ENCODE measurements at places on chromosomes 2 and 18.

GRCh38 chr2:152367547-152368390 lies 32.8 kb downstream of the FMNL2 start:
- no peak for DNase-seq

- no peak for DNase-seq
Measured at GRCh38 chr2:175525975-175526374, 344.5 kb upstream of the ATP5MC3 start.

GRCh38 chr2:23625726-23626125 lies 240.7 kb downstream of the KLHL29 start:
- DNase-seq = no peak

DNA sequence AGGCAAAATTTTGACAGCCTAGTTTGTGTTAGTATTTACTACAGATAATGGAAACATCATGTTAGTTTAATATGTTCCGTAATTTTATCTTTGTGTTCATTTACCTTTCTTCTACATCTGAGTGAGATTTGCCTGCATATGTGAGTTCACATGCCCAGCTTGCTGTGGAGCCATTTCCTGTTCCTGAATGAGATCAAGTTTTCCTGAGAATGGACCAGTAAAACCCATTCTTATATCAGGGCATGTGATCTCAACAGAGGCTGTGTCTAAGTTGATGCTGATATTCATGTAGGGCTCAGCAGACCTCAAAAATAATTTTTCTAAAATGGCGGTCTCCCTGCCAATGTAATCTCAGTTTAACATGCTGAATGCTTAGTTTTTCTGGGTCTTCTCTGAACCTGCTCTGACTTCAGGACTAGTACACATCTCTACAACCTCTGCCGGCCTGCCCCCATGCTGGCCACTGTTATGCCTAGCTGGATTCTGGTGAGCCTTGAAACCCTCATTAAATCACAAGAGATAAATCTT lies 1.0 kb downstream of the IL1A start:
- DNase-seq = no peak

- no peak for DNase-seq
Measured at GRCh38 chr2:105330681-105331375, 1.3 kb upstream of the TGFBRAP1 start.

GRCh38 chr2:28320371-28320770 lies 72.3 kb upstream of the FOSL2 start:
- DNase-seq = no peak

DNA sequence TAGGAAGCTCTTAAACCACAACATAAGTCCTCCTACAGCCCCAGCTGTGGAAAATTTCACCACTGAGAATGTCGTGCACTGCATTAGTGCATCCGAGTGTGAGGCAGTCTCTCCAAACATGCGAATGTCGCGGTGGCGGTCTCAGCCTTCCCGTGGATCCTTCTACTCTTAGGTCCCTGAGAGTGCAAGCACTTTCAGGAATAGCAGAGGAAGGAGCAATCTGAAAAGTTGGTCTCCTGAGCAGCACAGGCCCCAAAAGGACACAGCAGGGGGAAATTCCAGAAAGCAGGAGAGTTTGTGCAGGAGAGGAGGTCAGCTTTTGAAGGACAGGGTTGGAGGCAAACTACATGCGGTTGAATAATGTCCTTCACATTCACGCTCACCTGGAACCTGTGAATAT lies 440.5 kb upstream of the SMIM21 start:
- DNase-seq = no peak

GRCh38 chr2:16275661-16276060 lies 335.3 kb downstream of the MYCN start:
- no peak for DNase-seq

GRCh38 chr2:134772493-134773169 lies 53.8 kb upstream of the TMEM163 start:
- no peak for DNase-seq

DNA sequence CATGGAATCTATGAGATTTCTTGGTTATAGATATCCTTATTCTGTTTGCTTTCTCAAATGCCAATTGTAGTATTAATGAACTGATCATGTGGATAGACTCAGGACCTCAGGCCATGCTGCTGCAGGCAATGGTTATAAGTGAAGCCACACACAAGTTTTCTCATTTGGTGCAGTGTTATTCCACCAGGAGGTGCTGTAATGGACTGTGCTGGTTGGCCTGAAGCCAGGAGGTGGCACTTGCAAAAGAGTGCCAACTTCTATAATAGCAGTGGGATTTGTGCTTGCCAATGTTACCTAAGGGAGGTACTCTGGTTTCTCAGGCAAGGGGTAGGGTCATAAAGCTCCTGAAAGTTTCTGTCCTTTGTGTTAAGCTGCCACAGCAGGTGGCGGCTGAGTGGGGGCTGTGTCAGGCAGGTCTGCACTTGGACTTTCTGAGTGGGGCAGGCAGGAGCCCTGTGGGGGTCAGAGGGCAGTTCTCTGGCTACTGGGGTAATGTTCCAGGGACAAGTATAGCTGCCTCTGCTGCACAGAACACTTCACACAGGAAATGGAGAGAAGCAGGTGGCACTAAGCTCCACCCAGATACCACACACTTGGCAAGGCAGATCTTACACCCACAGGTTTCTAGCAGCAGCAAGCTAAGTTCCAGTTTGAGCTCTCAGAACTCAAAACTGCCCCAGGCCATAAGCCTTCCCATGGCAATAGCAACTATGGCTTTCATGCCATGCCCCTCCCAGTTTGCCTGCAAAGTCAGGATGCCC lies 352.6 kb upstream of the CWC22 start:
- DNase-seq = peak; percentile 12

- no peak for DNase-seq
Measured at GRCh38 chr2:238272156-238272555, 16.3 kb downstream of the PER2 start.

GRCh38 chr2:40886100-40886499 lies 434.2 kb upstream of the SLC8A1 start:
- no peak for DNase-seq

DNA sequence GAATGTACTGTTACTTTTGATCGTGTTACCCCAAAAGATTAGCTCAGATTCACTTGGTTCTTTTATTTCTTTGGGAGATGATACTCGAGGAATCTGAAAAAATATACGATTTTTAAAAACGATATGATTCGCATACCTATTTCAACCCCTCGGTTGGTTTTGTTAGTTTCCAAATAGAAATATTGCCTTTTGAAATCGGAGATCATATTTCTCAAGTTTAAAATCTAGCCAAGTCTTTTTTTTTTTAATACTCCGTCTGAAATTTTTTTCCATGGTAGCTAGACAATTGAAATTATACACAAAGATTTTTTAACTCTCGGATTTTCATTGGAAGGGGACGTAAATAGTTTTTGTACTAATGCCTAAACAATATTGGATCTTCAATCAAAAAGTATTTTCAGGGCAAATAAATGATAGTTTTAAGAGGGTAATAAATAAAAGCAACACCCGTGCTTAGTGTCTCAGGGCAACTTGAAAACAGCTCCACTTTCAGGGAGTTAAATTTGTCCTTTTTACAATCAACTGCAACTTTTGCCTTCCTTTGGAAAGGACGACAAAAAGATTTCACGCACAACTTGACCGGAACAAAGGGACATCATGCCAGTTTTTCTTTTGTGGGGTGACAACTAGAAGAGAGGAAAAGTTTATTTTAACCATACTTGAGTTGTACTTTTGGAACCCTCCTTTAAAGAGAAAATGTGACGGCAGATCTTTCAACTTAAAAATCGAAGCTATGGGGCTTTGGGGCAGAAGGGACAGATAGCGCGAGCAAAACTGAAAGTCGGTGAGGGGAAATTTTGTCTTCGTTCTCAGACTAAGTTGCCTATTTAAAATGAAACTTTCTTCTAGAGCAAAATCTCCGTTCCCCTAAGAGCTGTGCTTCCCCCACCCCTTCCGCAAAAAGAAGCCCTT lies 5.8 kb upstream of the ONECUT2 start:
- no peak for DNase-seq

GRCh38 chr2:102788885-102789260 lies 27.0 kb downstream of the TMEM182 start:
- no peak for DNase-seq

GRCh38 chr18:59067873-59068272 lies 71.8 kb upstream of the SEC11C start:
- no peak for DNase-seq

Measured in CD4-positive, alpha-beta T cell treated with Interleukin-4 for 1 hour (primary cell).